ENCODE measurements at places on chromosomes 12 and 14.

DNA sequence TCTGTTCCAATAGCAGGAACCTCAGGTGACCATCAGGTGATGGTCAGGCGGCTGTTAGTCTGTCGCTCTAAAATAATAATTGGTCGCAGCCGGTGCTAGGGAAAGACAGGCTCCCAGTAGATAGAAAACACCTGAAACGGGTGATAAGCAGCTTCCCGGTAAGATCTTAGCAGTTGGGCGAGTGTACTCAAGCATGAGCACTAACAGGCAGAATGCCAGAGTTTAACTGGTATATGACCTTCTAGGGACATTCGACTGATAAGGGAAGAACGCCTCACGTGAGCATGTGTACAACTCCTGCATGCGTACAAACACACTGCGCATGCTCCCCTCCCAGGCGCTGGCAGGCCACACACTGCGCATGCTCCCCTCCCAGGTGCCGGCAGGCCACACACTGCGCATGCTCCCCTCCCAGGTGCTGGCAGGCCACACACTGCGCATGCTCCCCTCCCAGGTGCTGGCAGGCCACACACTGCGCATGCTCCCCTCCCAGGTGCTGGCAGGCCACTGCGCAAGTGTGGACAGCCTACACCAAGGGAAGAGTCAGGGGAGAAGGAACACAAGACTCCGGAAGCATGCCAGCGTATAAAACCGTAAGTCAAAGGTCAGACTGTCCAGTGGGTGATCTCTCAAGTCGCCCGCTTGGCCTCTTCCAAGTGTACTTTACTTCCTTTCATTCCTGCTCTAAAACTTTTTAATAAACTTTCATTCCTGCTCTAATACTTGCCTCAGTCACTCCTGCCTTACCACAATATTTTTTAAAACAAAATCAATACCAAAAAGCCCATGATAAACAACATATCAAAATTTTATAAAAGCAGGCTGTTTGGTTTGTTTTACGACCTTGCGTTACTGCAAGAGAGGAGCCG is 24.5 kb downstream of the GPRC5D start:
- DNase-seq, result peak; percentile 75

- DNase-seq, result peak; percentile 85
Measured at GRCh38 chr14:102928412-102929240, 6.2 kb downstream of the AMN start.

GRCh38 chr14:81330619-81331122 is 69.5 kb downstream of the STON2 start:
- no peak for DNase-seq

DNA sequence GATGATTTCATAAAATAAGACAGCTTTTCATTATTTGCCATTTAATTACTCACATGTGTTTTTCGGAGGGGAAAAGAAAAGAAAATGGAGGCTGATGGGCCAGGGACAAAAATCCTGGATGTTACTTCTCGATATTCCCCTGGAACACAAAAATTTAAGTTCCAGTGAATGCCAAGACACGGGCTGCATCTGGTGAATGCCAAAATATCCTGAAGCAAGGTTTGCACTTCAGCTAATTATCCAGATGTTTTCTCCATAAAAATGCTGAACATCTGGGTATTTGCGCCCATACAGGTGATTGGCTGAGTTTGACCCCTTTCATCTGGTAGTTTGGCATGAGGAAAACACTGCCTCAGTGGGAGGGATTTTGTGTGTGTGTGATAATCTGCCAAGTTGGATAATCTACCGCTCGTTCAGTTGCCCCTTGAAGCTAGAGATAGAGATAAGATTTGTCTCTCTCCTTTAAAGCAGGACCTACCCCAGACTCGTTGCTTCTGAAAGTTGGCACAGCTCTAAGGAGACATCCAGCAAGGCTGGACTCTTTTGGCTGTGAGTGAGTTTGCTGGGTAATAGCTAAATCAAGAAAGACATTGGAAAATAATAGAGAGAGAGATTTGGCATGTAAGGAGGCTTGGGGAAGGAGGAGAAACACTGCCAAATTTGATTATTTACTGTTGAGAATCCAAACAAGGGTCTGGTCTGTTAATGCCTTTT is 390.0 kb downstream of the EGLN3 start:
- DNase-seq, result no peak

DNA sequence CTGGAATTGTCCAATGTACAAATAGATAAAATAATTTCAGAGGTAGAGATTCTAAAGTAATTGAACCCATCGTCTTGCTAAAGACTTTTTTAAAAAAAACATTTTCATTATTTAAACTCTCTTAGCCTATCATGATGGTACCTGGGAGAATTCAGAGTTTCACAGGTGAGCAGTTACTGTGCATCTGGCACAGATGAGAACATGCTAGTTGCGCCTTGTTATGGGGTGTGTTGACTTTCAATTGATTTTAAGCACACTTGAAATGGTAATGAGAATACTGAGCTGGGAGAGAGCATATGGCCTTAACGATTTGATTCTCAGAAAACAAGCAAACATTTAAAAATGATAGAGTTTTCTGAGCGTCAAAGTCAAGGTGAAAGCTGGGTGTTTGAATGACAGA is 66.6 kb downstream of the FLRT2 start:
- no peak for DNase-seq

GRCh38 chr12:93636708-93637107 is 40.5 kb upstream of the CRADD start:
- DNase-seq, result no peak

DNA sequence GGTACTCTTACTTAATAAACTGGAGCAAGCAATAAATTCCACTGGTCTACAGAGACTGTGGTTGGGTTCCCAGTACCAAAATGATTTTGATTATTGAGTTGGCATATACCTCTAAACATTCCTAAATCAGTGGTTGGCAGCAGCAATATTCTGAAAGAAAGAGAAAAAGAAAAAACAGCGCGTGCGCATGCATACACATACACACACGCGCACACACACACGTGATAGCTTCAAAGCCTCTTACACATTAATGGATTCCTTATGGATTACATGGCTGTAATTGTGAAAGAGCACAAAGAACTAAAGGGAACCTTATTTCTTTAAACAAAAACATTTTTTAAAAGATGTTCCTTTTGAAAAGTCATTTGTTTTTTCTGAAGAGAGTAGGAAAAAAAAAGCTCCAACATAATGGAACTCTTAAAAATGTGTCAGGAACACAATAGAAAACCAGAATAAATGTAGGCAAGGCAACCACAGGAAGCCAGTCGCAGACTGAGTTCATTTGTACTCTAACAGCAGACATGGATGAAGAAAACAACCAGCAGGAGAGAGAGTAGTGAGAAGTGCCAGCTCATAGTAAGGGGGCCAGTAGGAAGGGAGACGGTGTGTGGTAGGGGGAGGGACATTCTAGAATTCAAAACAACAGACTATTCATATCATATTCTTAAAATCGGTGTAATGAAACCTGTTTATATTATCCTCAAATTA is 80.0 kb downstream of the DRAM1 start:
- no peak for DNase-seq

GRCh38 chr12:21248679-21249078 is 86.0 kb downstream of the SLCO1A2 start:
- no peak for DNase-seq

DNA sequence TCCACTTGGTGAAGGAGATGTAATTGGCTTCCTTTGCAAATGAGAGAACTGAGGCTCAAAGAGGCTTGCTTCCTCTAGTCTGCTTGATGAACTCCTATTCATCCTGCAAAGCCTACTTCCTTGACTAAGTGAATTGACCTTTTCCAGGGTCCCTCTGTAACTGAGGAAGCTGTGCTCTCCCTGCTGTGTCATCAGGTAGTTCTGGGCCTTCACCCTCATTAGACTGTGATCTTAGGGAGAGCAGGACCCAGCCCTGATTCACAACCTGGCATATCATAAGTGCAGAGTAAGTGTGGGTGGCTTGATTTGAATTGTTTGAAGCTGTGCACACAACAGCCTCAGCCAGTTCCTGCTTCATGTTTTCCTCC is 16.3 kb downstream of the ASB2 start:
- peak; percentile 18 for DNase-seq

GRCh38 chr12:62308201-62308600 is 48.0 kb downstream of the USP15 start:
- no peak for DNase-seq

DNA sequence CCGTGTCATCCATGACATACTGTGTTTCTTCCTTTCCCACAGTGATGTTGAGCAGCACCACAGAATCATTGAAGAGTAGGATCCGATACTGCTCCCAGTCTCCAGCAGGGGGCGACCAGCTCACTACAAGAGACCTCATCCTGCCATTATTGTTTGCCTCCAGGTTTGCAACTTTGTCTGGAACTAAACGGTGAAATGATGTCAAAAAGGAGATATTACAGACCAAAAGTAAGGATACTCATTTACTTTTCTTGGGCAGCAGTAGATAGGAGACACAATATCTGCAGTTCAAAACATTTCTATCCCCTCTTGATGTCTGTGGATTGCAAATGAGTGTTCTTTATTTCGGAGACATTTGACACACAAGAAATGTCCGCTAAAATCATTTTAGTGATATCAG is 47.2 kb downstream of the PTPRB start:
- peak; percentile 46 for DNase-seq

DNA sequence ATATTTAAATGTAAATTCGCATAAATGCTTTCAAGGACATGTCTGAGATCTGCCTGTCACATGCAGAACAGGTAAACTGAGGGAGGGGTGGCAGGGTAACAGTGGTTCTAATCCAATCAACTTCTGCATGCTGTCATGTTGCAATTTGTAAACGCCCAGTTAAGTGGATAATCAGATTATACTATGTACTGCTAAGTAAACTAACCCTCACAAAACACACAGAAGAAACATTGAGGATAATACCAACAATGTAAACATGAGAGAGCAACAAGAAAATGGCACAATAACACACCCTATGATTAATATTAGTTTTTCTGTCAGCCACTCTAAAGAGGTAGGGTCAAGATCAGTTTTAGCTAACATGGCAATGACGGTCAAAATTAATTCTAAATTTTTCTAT is 123.7 kb downstream of the KIF21A start:
- DNase-seq, result no peak

DNA sequence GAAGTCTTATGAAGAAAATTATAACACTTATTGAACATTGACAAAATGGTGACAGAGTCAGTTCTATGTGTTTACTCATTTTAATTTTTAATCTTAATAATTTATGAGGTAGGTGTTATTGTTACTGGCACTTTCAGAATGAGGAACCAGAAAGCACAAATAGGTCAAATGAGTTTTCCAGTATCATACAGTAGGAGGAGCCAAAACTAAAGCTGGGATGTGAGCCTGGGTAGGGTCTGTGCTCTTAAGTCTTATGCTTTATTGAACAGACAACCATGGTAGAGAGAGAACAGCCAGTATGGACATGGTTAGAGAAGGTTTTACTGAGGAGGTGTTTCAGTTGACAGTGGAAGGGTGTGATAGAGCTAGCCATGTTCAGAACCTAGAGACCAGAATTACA is 775.7 kb downstream of the TMTC2 start:
- no peak for DNase-seq

- no peak for DNase-seq
Measured at GRCh38 chr14:105420101-105420973, 710 bp downstream of the MTA1 start.

GRCh38 chr12:47091009-47091408 is 11.2 kb upstream of the AMIGO2 start:
- no peak for DNase-seq

- DNase-seq, result no peak
Measured at GRCh38 chr12:82688596-82688995, 1.9 kb downstream of the TMTC2 start.

- DNase-seq, result no peak
Measured at GRCh38 chr12:87836190-87836589, 193.0 kb downstream of the C12orf50 start.

GRCh38 chr12:46792925-46793324 is 32.9 kb downstream of the SLC38A4 start:
- DNase-seq, result no peak

GRCh38 chr14:68714991-68715924 is 77.6 kb downstream of the ZFP36L1 start:
- DNase-seq, result peak; percentile 21

DNA sequence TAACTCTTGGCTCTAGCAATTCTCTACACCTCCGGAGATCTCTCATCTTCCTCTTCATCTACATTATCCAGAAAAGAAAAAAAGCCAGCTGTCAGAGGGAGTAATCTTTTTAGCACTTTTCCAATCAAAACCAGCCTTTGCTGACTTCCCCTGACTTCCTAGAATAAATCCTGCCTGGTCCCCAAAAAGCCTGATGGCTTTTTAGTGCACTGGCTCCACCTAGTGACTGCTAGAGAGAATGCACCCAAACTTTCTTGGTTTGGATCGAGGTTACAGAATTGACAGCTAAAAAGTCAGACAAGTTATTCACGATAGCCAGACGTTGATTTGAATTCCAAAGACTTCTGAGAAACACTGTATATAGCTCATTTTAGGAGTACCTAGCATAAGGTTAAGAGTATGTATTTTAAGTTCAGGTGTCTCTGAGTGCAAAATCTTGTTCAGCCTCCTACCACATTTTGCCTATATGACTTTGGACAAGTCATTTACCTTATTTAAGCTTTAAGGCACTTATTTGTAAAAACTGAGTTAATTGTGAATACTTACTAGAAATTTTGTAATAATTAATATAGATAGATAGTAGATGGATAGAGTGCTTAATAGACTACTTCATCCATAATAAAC is 185.7 kb upstream of the GRIN2B start:
- peak; percentile 50 for DNase-seq

DNA sequence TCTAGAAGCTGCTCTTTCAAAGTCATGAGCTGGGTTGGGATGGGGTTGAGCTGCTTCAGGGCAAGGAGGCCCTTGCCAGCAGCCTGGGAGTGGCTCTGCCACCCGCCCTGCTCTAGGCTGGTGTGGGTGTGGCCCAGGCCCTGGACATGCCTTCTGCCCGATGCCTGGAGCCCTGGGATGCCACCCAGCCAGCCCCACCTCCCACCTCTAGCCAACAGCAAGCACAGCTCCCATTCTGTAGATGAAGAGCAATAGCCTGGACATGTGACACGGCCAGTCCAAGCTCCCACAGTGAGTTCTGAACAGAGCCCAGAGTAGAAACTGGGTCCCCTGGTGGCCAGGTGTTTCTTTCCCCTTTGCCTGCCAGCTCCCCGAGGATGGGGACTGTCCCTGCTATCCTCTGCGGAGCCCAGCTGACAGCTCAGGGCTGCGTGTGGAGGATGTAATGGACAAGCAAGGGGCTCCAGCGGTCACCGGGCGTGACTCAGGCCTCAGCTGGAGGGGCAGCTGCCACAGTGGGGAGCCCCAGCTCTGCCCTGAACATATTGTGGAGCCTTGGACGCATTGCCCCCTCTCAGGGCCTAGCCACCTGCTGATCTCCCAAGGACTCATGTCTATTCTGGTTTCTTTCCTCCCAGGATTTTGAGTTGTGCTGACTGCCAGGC is 165.2 kb downstream of the TSPAN9 start:
- no peak for DNase-seq

GRCh38 chr12:48788854-48789775 is at the start of gene ADCY6:
Gene ADCY6 (minus strand): TSS chr12:48789089. CDS start chr12:48783434, 5,655 bp downstream.
- DNase-seq, result no peak

Data from CD4-positive, alpha-beta T cell treated with Interleukin-17A for 1 hour (primary cell).